Activated gamma-delta T cell treated with anti-CD3 and anti-CD28 coated beads, Interleukin-2, amount 50 U/mL, for 16 hours (primary cell): ENCODE measurements at places on chromosomes 4 and X.

DNA sequence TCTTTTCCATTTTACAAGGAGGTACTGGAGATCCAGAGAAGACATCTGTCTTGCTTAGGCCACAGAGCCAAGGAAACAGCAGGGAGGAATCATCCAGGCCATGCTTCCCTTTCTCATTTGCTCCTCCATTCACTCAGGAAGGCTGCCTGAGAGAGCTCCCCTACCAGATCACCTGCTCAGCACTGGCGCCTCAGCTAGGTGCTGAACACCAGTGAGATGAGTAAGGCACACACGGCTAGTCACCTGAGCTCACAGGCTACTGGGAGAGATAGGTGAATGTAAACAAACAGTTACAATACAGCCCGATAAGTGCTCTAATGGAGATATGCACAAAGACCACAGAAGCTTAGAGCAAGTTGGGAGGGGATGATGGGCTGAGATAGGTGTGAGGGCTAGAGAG is 149.8 kb upstream of the ARHGEF9 start:
- no peak for DNase-seq

GRCh38 chrX:37701588-37701987 is 16.0 kb downstream of the XK start:
- no peak for DNase-seq

DNA sequence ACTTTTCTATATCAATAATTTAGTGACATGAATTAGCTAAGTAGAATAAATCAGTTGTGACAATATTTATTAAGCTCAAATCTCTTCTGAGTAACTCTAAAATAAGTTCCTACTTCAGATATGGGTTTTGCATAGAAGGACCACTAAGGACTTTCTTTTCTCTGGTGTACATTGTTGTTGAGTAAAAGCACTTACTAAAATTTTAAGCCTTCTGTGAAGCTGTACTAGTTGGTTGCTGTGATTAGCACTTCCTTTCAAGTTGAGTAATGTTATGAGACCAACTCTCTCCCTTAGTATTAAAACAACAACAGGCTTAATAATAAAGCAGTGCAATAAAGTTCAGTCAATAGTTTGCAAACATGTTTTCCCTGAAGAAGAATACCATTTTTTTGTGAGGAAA is 667.4 kb upstream of the NDST4 start:
- DNase-seq: no peak

DNA sequence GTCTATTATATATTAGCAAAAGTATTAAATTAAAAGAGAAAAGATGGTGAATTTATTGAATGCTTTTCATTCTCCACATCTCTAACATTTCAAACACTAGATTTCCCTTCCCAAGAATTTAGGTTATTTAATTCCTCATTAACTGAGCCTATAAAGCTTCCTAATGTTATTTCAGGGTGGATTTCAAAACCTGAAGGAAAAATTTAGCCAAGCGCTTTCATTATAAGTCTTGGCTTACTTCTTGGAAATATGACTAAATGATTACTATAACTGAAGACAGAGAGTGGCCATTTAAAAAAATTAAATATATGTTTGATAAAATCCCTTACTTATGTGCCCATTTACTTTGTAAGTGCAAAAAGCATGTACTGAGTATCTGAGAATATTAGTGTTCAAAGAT is 141.8 kb upstream of the ARSJ start:
- DNase-seq: no peak

- no peak for DNase-seq
Observed at GRCh38 chrX:72045552-72046277, 86.0 kb downstream of the RTL5 start.
